Stimulated activated CD4-positive, alpha-beta T cell treated with anti-CD3 and anti-CD28 coated beads, Interleukin-1b, Interleukin-23, amount 100 ng/mL, for 1 hour (primary cell): ENCODE measurements at places on chromosomes 4 and X.

DNA sequence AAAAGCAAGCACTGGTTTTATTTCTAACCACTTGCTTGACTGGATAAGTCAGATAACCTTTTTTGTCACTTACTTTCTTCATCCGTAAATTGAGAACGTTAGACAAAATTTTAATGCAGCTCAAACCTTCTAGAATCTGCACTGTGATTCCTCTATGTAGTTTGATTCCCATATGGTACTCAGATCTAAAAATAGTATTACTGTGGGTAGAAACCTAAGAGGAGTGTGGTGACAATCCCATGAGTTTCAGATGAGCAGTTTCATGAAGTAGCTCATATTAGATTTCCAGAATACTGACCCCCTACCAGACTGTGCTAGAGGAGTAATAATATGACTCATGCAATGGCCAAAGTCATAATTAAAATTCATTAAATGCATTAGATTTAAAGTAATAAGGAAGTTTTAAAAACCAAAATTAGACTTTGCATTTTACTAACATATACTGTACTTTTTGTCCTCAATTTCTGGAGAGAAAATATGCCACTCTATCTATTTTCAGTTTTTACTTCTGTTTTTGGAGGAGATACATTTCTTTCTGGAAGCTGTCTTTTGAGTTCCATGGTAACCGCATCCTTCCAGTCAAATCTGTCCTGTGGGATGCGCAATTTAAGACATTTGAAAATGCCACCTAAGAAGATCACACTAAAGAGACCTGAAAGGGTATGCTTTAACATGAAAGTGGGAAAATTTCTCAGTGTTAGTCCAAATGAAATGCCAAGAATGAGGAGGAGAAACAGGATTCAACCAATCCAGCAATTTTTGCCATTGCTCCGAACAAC lies 64.1 kb upstream of the GPM6A start:
- DNase-seq, result no peak

- DNase-seq, result no peak
Measured at GRCh38 chr4:166092797-166093290, 219.8 kb downstream of the TLL1 start.

- no peak for DNase-seq
Measured at GRCh38 chr4:139528377-139529005, 27.5 kb downstream of the SETD7 start.

- DNase-seq, result no peak
Measured at GRCh38 chr4:24164054-24164693, 274.3 kb upstream of the PPARGC1A start.

DNA sequence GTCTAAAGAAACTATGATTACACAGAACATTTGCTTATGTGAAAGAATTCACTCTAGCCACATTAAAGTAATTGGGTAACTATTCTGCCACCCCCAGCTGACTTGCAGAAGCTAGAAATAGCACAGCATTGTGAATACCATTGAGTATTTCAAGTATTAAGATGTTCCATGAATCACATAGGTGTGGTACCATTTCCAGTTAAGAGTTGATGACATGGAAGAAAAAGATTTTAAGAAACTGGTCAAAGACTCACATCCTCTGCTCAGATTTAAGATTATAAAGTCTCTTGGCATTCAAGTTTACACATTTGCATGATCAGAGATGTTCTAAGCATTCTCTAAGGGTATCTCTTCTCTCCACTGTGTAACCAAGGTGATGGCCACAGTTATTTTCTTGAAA lies 287.5 kb downstream of the CAMK2D start:
- no peak for DNase-seq

DNA sequence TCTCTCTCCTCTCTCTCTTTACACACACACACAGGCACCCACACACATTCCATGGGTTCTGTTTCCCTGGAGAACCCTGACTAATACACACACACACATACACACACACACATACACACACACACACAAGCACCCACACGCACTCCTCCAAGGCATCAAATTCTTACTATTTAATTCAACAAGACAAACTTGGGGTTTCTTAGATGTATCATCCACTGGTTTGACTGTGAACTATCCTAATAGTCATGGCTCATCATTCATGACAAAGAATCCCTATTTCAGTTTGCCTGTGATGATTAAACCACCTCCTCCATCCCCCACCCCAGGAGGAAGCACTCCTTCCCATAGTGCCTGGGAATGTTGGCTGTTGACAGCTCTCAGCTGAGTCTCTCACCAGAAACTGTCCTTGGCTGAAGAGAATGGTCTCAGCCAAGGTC lies 98.2 kb downstream of the USP46 start:
- no peak for DNase-seq

DNA sequence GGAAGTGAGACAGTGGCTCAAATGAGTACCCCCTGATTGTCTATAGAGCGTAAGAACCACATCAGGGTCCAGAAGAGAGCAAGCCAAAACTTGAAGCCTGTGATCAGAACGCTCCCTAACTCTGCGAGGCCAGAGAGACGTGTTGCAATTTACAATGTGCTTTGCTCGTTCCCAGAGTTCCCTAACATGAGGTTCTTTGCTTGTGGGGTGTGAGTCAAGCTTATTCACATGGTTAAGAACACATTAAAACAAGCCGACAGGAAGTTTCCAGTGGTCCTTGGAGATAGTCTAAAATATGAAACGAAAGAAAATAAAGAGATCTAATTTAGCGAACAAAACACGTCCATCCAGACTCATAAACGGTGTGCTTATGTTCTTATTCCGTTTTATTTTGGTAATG lies 702.3 kb downstream of the TRIML1 start:
- DNase-seq, result no peak

DNA sequence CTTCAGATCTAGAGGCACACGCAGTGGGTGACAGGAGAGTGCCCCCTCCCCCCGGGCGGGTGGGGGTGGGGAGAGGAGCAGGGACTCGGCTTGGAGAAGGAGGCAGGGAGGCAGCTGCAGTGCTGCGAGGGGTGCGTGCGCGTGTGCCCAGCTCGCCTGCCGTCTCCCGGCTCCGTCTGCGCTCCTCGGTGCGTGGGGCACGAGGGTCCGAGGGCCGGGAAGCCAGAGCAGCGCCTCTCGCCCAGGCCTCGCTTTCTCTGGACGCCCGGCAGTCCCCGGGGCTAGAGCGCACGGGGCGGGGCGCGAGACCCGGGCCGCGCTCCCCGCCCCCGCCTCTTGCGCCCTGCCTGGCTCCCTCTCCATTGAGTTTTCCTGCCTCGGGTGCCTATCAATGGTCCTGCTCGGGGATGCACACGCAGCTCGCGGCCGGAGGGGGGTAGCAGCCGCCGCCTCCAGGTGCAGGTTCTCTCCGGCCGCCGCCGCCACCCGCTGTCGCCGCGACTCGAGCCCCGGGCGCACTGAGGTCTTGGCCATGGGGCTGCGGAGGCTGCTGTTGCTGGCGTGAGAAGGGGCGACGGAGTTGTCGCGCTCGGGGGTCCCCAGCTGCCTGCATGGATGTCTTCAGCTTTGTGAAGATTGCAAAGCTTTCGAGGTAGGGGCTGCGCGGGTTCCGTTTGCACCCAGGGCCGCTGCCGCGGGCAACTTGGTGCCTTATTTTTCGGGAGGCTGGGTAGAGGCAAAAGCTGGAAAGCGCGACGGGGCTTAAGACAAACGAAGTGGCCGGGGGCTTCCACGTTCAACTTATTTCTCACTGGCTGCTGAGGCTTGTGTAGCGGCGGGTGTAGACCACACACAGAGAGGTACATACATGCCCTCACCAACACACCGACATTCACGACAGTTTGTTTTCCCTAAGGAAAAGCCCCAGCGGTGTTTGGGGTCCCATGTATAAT lies at the start of gene FRMPD4:
Gene FRMPD4 (plus strand): TSS at position 113 of the 953 bp plus-strand sequence. CDS start 499 bp downstream, at position 612.
- no peak for DNase-seq

GRCh38 chr4:55385201-55385649 lies 10.5 kb upstream of the TMEM165 start:
- DNase-seq, result no peak

DNA sequence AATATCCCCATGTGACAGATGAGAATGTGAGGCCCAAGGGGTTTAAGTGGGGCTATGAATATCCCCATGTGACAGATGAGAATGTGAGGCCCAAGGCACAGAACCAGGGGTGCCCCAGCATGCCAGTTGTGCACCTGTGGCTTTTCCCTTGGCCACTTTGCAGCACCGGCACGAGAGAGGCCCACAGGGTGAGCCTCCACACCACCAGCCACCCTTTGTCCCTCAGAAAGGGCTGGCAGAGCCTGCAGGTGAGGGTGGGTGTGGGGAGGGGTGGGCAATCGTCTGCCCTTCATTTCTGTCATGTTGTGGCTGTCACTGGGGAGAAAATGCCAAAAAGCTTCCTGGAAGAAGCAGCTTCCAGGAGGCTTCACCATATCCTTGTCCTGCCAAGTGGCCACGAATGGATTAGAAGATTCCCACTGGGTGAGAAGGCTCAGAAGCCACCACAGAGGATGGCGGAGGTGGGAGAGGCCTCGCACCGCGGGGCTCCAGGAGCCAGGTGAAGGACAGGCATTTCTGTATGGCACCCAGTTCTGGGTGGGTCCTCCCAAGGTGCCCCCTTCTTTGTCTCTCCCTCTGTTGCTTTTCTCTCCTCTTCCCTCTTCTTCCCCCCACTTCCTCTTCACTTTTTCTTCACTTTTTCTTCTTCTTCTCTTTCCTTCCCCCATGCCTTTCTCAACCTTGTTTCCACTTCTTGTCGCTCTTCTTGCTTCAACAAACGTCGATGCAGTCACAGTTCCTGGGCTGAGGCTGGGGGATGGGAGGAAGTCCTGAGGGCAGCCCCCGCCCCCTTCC lies 469 bp upstream of the GPR78 start:
- DNase-seq, result no peak

- DNase-seq, result no peak
Measured at GRCh38 chrX:134416087-134416486, 43.9 kb upstream of the HPRT1 start.

DNA sequence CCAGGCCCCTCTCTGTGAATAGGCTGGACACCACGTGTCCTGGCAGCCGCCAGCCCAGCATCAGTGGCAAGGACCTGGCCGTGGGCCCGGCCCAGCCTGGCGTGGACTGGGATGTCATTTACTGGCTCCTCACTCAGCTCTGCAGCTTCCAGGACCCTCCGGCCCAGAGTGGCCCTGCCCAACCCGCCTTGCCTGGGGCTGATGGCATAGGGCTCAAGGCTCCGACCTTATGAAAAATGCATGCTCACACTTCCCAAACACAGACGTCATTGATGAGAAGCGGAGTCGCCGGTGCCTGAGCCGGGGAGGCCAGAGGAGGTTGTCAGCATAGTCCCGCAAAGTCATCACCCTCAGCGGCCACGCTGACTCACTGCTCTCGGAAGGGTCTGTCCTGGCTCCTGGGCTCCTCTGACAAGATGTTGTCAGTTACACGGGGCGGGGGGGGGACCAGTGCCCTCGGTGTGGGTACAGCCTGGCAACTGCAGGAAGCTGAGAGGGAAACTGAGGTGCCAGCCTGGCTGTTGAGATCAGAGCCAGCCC lies 14.3 kb downstream of the CFAP99 start:
- DNase-seq, result no peak

GRCh38 chr4:188454575-188454974 lies 315.3 kb downstream of the TRIML1 start:
- no peak for DNase-seq

- no peak for DNase-seq
Measured at GRCh38 chr4:79181190-79181589, 144.7 kb downstream of the NAA11 start.

- no peak for DNase-seq
Measured at GRCh38 chrX:39749135-39749534, 348.6 kb downstream of the BCOR start.
